CD4-positive, alpha-beta T cell treated with Interferon gamma for 1 hour (primary cell): ENCODE measurements at places on chromosomes 7 and 10.

GRCh38 chr7:26005683-26006410, 146.2 kb upstream of the NFE2L3 start:
- DNase-seq, result no peak

GRCh38 chr7:155299535-155300202, 2.0 kb downstream of the INSIG1 start:
- peak; percentile 15 for DNase-seq

DNA sequence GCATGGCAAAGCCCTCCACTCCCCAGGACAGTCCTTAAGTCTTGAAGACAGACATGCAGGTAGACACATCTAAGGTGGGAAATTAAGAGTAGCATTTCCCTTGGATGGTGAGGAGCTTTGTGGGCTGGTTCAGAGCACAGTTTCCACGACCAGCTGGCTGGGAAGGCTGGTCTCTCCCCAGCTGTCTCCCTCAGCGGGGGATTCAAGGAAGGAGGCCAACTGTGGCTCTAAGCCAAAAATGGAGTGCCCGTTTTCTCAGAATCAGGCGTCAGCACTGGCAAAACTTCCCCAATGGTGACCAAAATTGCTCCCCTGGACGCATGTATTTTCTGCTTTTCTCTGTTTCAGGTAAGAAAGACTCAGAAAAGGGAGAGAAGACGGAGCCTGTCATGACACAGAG, 230.6 kb upstream of the FZD8 start:
- no peak for DNase-seq

- no peak for DNase-seq
These were observed 188.4 kb upstream of the C7orf33 start for GRCh38 chr7:148402159-148402558.

DNA sequence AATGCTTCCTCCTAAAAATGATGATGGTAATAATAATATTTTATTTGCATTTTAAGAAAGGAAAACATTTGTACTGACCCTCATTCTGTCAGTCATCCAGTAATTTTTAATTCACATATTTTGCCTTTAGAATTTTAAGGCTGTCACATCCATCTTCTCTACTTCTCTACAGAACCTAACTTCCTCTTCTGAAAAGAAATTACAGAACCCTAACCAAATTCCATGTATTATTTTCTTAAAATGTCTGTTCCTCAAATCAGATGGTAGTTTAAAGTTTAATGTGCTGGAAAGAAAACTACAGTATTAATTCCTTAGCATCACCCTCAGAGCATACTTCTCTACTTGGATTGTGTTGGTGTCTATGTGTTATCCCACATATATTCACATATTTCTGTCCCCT, 9.0 kb downstream of the PIK3CG start:
- DNase-seq, result no peak

- no peak for DNase-seq
These were observed 370.3 kb downstream of the CDC14C start for GRCh38 chr7:49294611-49295010.

- no peak for DNase-seq
These were observed 135.3 kb upstream of the INSYN2A start for GRCh38 chr10:127331696-127332095.
